ENCODE measurements at places on chromosomes 6 and 20.

DNA sequence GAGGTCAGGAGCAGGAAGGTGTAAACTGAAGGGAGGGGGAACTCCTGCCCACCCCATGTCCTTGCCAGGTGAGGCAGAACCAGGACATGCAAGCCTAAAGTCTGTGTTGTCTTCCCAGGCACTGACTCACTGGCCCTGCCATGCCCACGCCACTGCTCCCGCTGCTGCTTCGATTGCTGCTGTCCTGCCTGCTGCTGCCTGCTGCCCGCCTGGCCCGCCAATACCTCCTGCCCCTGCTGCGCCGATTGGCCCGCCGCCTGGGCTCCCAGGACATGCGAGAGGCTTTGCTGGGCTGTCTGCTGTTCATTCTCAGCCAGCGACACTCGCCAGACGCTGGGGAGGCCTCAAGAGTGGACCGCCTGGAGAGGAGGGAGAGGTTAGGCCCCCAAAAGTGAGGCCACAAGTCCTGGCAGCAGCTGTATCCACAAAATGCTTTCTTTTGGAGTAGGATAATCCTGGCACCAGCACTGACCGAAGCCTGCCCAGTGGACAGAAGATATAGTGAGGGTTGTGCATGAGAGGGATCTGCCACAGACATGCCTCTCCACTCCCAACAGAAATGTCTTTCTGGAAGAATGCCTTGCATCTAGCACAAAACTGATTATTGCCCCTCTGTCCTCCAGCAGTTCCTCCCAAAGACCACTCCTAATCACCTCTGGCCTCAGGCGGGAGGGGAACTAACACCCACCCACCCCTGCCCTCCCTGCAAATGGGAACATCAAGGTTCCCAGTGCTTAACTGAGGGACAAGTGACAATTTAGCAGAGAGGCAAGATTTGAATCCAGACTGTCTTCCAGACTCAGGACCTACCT lies 812 bp downstream of the MYMX start:
- DNase-seq, result peak; percentile 58

GRCh38 chr20:45429618-45430017 lies 13.7 kb downstream of the PIGT start:
- no peak for DNase-seq

DNA sequence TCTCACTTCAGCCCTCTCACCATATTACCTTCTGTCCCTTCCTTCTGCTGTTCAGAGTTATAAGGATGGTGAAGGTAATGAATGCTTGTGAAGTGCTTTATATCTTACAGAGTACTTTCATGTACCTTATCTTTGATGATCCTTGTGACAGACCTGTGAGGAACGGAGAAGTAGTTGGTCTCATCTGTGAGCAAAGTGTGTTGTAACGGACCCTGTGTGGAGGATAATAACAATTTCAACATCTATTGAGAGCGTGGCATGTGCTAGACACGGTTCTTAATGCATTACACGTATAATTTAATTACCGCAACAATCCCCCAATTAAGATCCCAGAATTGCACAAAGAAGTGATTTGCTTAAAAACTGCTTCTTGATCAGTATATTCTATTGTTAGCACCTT lies 124.6 kb downstream of the ANKS1A start:
- DNase-seq, result no peak

GRCh38 chr20:14341801-14342200 lies 4.4 kb upstream of the FLRT3 start:
- DNase-seq, result no peak

DNA sequence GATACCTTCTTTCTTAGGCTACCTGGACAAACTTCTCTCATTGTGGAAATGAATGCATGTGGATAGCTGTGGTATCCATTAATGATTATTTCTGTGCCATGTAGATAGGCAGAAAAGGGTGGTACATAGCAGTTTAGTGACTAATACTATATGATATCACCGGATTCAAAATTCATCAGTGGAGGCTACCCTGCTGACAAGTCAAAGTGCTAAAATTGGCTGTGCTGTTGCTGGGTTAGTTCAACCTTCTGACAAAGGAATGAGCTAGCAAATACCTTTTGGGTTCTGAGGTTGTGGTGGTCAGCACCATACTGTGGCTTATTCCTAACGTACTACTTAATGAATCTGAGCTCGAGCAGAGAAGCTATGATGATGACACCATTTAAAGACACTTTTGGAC lies 109.1 kb downstream of the TFAP2B start:
- no peak for DNase-seq

DNA sequence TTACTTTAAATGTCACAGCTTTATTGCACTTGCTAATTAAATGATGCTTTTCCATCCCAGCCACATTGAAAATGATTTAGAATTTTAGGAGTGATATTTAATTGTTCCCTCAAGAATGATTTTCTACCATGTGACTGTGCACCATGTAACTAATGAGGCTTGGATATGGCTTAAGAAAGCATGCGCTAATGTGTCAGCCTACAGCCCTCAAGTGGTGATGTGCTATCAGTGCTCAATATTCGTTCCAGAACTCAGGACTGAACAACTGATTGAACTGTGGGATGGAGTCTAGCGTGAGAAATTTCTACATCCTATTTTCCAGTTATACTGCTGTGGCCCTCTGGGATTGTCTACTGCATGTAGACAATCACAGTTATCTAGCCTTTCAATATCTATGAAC lies 71.5 kb downstream of the PKIB start:
- DNase-seq, result no peak

GRCh38 chr6:72425003-72425681 lies 196.7 kb upstream of the KCNQ5 start:
- no peak for DNase-seq
